Thymus (tissue), 14 donors: ENCODE measurements at places on chromosomes 2 and 18. TPM values are rescaled to one million over a fixed set of nuclear protein-coding genes. Genes with fewer than 3 reads are reported as not detected.

CPO gene
- 0.19 TPM for total RNA-seq

CD207 gene
- total RNA-seq: 0.99 TPM

SLC25A52 gene
- total RNA-seq: 0.09 TPM

UPP2 gene
- not detected for total RNA-seq

ERICH2 gene
- not detected for total RNA-seq

SP140 gene
- total RNA-seq: 6.6 TPM

HJURP gene
- 29.7 TPM for total RNA-seq

KCNG2 gene
- 0.19 TPM for total RNA-seq

LCT gene
- 1.1 TPM for total RNA-seq

GRCh38 chr2:241848761-241849615, 9.7 kb downstream of the PDCD1 start:
- no peak for DNase-seq

DNA sequence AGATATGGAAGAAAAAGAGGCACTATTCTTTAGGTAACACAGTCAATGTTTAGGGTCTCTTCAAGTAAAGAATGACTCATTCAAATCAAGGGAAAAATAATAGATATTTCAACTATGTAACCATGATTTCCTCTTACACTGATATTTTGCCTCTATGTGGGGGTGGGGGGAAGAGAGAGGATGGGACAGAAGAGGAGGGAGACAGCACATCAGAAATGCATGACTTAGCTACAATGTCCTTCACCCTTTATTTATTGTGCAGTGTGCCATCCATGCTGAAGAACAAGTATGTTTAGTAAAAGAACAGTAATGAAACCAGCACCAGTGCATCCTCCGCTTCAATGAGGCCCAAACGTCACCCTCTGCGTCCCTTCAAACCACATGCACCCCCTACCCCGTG, 204.8 kb downstream of the HDAC4 start:
- no peak for DNase-seq

DNA sequence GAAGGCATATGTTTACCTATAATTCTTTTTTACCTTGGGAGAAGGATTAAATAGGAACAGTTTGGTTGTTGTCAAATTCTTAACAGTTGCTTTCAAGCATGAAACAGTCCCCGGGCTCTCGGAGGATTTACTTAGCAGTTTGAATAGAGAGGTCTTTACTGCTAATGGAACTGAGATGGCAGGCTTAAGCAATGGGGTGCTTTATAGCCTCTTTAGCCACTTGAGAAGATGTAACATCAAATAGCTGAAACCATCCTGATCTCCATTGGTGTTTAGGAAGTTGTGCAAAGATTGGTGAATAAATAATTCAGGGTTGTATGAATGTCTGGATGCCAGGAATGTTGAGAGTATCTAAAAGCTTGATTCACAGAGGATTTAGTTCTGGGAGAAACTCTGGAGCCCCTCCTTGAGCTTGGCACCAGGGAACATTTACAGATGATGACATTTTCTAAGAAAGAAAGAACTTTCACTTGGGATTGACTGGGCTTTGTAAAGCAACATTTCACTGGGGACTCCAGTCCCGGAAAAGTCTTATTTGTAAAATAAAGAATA, 51.9 kb downstream of the PTPRM start:
- DNase-seq: no peak

DNA sequence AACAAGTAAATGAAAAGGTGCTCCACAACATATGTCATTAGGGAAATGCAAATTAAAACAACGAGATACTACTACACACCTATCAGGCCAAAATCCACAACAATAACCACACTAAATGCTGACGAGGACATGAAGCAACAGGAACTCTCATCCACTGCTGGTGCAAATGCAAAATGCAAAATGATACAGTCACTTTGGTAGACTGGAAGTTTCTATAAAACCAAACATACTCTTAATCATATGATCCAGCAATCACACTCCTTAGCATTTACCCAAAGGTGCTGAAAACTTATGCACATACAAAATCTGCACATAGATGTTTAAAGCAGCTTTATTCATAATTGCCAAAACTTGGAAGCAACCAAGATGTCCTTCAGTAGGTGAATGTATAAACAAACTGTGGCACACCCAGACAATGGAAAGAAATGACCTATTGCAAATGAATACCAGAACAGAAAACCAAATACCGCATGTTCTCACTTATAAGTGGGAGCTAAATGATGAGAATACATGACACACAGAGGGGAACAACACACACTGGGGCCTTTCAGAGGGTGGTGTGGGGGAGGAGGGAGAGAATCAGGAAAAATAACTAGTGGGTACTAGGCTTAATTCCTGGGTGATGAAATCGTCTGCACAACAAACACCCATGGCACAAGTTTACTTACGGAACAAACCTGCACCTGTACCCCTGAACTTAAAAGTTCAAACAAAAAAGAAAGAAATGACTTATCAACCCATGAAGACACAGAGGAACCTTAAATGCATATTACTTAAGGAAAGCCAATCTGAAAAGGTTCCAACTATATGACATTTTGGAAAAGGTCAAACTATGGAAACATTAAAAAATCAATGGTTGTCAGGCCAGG, 80.4 kb downstream of the ASXL2 start:
- DNase-seq: no peak

DNA sequence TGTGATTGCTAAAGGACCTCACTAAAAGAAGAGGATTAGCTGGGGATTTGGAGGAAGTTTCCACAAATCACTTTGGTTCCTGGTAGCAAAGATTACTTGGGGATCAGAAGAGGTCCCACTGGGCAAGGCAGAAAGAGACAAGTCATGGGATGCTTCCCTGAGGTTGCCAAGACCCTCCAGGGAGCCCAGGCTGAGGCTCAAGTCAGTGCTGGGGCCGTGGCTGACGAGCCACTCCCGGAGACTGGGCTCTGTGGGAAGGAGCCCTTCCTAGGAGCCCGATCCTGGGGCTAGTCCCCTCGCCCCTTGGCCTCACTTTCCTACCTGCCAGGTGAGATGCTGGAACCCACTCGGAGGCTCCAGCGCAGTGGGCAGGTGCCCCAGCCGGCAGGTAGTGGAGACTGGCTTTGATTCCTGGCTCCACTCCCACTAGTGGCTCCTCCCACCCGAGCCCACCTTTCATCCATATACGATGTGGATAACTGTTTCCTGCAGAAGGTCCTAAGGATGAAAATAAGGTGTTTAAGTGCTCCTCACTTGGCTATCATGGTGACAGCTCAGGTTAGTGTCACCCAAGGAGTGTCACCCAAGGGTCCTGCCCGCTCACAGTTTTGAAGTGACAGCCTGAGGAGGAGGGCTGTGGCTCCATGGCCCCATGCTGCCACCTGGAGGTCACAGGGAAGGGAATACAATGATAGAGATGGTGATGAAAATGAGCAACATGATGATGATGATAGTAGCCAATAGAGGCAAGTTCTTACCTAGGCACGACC, 100.5 kb downstream of the CAPN13 start:
- DNase-seq: peak; percentile 84

DNA sequence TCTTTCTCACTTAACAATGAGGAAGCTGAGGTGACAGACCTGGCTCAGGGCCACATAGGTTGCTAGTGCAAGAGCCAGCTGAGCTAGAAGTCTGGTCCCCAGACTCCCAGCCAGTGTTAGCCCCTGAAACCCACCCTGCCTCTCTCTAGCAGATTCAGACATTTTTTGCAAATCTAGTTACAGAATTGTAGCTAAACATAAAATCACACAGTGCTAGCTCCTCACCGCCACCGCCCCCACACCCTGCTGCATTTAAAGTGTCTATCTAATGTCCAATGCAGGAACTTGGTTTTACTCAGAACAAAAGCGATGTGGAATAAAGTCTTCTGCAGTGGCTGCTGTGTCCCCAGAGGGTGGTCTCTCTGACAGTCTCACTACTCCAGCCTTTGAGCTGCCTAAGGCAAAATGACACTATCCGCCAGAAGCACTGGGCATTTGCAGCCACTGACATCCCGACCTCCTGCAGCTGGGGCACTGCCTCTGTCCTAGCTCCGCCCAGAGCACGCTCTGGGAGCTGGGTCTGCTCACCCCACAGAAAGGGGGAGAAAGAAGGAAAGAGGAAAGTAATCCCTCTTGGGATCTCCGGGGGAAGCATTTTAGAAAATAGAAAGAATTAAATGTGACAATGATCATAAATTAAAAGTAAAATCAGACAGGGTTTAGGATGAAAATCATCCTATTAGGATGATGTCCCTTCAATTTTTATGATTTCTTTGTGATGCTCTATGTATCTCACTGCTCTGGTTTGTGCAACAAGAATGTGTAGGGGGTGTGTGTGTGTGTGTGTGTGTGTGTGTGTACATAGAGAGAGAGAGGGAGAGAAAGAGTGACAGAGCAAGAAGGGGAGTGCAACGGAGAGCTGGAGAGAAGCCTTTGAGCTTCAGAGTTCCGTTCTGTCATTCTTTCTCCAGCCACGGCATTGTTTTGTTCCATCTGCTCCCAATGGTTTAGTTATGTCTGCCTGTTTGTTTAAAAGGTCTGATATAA, 50.5 kb upstream of the ST8SIA3 start:
- DNase-seq: no peak

- no peak for DNase-seq
Measured at GRCh38 chr2:30655211-30655610, 152.0 kb downstream of the CAPN13 start.

- no peak for DNase-seq
Measured at GRCh38 chr18:62857263-62857976, 142.1 kb downstream of the PHLPP1 start.

DNA sequence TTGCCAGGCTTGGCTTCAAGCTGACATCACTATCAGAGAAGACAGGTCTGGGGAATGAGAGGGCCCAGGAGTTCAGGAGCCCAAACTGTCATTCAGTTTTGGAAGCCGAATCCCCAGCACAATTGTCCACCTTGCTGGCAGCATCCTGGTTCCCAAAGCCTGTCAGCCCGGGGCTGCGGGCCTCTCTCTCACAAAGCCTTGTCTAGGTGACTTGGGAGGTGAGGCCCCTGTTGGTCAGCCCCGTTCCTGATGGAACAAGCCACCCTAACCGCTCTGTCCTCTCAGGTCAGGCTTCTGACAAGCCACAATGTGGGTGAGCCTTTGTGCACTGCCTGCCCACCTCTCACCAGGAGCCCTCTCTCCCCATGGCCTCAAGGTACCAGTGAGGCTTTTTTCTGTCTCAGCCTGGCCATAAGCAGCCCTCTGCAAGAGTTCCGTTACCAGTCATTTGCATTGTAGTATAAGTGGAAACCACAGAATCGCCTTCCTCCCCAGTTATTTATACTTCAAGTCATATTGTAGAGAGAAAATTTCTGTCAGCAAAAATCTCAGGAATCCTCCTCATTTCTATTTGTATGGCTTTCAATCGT, 100.6 kb downstream of the MSH2 start:
- no peak for DNase-seq

- no peak for DNase-seq
Measured at GRCh38 chr2:116804901-116805300, 1009.6 kb upstream of the DDX18 start.

- no peak for DNase-seq
Measured at GRCh38 chr2:231606941-231607340, 14.3 kb downstream of the TEX44 start.

GRCh38 chr2:165248238-165248637, 9.0 kb downstream of the SCN2A start:
- no peak for DNase-seq

GRCh38 chr2:230439590-230439989, 23.6 kb downstream of the SP100 start:
- DNase-seq: no peak

DNA sequence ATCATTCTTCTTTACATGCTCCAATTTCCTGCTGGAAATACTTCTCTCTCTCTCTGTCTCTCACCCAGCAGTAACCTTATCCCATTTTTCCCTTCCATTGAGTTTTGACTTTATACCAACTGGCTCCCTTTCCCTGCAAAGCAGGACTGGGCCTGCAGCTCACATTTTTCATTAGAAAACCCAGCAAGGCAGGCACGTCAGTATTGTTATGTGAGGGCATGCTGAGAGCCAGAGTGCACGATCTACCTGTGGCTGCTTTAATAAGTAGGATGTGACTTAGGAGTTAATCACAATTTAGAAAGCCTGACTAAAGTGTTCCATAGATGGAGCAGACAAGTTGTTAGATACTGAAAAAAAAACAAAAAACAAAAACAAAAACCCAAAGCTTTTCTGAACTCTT, 5.2 kb upstream of the NDUFV2 start:
- no peak for DNase-seq

DNA sequence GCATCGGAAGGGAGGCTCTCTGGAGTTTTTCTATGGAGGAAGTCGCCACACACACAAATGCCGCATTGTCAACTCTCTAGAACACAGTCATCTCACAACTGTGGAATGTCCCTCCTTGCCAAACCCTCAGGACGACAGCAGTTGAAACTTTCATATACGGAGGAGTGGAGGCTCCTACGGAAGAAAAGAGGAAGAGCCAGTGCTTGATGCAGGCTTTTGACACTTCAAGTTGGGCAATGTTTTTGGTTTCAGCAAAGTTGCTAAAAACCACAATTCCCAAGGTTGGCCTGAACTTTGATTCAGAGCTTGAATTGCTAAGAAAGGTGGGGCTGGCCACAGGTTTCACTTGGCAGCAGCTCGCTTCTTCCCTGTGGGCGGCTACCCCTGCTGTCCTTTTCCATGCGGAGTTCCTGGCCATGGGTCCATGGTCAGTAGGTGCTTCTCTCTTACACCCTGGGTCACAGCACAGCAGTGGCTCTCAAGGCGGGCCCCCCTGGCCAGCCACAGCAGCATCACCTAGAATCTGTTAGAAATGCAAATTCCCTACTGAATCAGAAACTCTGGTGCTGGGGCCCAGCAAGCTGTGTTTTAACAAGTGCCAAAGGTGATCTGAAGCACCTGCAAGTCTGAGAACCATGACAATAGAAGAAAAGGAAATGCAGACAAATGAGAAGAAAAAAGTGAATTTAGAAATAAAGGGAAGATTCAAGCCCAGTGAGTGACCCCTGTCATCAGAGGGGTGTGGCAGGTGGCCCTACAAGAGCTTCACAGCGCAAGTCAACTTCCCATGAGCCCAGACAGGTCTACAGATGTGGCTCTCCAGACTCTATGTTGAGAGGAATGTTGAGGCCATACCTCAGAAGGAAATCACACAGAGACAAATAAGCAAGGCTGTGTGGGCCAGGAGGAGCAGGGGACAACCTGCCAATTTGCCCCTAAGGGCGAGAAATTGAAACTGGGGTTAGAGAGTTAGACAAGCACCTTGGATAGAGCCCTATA, 856.4 kb downstream of the RNF144A start:
- DNase-seq: no peak

GRCh38 chr2:178882666-178883440, 75.6 kb upstream of the TTN start:
- no peak for DNase-seq

DNA sequence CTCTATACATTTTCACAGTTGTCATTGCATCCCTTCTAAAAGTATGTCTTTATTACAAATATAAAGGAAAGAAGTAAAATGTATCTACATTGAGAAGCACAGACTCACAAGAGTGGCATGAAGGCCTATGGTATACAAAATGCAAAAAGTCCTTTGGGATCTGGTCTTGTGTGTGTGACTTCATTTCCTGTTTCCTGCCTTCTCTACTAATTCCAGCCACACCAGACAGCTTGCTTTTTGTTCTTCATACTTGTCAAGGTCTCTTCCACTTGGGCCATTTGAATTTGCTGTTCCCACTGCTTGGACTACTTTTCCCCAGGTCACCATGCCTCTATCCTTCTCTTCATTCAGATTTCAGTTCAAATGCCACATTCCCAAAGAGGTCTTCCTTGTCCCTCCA, 6.7 kb upstream of the PNO1 start:
- DNase-seq: no peak

GRCh38 chr18:59249199-59249774, 24.0 kb downstream of the RAX start:
- no peak for DNase-seq

- DNase-seq: no peak
Measured at GRCh38 chr2:238816291-238816690, 31.6 kb upstream of the TWIST2 start.
